ENCODE measurements at places on chromosomes 13 and 19.

DNA sequence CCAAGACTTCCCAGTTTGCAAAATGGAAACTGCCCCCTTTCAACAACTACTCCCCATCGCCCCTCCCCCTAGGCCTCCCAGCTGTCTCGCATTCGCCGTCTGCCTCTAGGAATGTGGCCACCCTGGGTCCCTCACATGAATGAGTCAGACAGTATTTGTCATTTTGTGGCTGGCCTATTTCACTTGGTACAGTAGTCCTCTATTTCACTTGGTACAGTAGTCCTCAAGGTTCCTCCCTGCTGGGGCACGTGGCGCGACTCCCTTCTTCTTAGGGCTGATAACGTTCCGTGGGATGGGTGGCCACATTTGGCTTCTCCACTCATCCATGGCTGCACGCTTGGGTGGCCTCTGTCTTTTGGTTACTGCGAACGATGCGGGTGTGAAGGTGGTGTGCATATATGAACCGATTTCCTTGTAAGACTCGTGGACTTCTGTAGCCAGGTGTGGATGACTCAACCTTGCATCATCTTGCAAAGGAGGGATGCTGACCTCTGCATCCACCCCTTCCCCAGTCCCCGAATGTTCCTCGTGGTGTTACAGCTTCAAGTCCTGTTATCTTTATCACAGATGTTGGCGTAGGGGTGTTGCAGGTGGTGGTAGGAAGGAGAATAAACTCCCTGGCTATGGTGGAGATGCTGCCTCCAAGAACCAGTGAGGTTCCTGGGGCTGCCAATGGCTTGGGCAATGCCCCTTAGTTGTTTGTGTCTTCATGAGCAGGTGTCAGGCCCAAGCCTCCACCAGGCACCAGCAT lies 112.1 kb upstream of the SOX1 start:
- no peak overlapping the region for H3K4me3 ChIP-seq
- no peak overlapping the region for H3K27ac ChIP-seq
- H3K4me1 ChIP-seq = no peaks in the 10 kb centered on the region
- no peaks in the 10 kb centered on the region for H3K27me3 ChIP-seq
- no peaks in the 10 kb centered on the region for H3K36me3 ChIP-seq

- no peak overlapping the region for H3K27ac ChIP-seq
- H3K4me3 ChIP-seq = no peak overlapping the region
- H3K27me3 ChIP-seq = no peaks in the 10 kb centered on the region
- no peaks in the 10 kb centered on the region for H3K36me3 ChIP-seq
- no peaks in the 10 kb centered on the region for H3K4me1 ChIP-seq
These were observed 1433.0 kb downstream of the UQCRFS1 start for GRCh38 chr19:27779954-27780353.

DNA sequence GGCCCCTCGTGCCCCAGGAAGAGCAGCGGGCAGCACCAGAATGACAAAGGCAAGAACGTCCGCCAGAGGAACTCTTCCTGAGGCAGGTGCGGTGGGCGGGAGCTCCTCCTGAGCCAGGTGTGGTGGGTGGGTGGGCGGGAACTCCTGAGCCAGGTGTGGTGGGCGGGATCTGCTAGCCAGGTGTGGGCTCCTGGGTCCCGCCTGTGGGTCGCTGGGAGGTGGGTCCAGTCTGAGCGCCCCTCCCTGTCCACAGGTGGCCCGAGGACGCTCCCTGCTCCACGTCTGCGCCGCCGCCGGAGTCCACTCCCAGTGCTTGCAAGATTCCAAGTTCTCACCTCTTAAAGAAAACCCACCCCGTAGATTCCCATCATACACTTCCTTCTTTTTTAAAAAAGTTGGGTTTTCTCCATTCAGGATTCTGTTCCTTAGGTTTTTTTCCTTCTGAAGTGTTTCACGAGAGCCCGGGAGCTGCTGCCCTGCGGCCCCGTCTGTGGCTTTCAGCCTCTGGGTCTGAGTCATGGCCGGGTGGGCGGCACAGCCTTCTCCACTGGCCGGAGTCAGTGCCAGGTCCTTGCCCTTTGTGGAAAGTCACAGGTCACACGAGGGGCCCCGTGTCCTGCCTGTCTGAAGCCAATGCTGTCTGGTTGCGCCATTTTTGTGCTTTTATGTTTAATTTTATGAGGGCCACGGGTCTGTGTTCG lies 7.0 kb upstream of the HCN2 start:
- DNase-seq = no peak
- H3K4me3 ChIP-seq = no peak overlapping the region
- no peaks in the 10 kb centered on the region for H3K36me3 ChIP-seq
- no peaks in the 10 kb centered on the region for H3K4me1 ChIP-seq

DNA sequence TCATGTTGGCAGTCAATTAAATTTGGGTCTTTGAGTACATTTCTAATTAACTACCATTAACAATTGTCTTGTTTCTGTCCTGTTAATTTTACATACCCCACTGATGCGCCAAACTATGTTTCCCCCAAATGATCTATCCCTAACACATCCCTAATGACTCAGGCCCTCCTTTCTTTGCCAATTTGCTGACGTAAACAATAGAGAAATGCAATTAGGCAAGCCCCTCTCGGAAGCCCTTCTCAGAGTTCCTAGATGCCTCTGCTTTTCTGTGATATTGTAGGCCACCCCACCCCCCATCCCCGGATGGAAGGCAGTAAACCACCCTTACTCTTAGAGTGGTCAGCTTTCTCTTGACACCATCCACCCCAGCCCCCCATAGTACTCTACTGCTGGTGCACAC lies 74.2 kb downstream of the FLT1 start:
- no peak overlapping the region for H3K27ac ChIP-seq
- DNase-seq = no peak
- no peaks in the 10 kb centered on the region for H3K4me1 ChIP-seq
- H3K27me3 ChIP-seq = no peaks in the 10 kb centered on the region
- H3K4me3 ChIP-seq = no peak overlapping the region

- no peak overlapping the region for H3K27ac ChIP-seq
- H3K4me3 ChIP-seq = peak overlapping the region; percentile 62
- no peaks in the 10 kb centered on the region for H3K36me3 ChIP-seq
- peak; percentile 77 for DNase-seq
- H3K4me1 ChIP-seq = peaks cover 22% of the 10 kb centered on the region
- H3K27me3 ChIP-seq = peaks cover 52% of the 10 kb centered on the region
These were observed 109.4 kb downstream of the KCTD15 start for GRCh38 chr19:33905937-33906577.

DNA sequence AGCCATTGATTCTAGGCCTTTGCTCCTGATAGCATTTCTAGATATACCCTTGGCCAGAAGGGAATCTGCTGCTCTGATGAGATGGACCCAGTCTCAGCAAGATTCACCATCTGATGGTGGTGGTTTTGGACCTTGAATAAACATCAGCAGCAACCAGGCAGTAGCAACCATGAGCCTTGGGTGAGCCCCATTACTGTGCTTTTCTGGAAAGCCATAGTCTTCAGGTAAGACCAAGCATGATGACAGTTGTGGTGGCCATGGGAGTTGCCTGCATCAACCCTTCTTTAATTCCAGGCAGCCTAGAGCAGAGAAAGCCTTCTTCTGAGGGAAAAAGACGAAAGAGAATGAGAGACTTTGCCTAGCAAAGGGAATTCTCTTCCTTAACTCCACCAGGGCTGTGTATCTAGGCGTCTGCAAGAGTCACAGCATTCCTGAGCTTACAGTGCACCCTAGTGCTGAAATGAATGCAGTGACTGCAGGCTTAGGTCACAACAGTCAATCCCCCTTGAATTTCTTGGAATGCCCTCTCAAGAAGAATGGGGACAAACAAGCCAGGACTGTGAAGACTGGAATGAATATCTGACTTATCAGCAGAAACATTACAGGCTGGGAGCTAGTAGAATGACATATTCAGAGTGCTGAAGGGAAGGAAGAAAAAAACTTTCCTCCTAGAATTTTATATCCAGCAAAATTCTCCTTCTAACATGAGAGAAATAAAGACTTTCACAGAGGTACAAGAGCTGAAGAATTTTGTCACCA lies 942.4 kb upstream of the PCDH20 start:
- no peaks in the 10 kb centered on the region for H3K36me3 ChIP-seq
- H3K27me3 ChIP-seq = no peaks in the 10 kb centered on the region
- H3K4me1 ChIP-seq = peaks cover 6% of the 10 kb centered on the region
- no peak overlapping the region for H3K27ac ChIP-seq

- H3K4me1 ChIP-seq = peaks cover 17% of the 10 kb centered on the region
- H3K4me3 ChIP-seq = no peak overlapping the region
- H3K36me3 ChIP-seq = peaks cover 12% of the 10 kb centered on the region
- H3K27ac ChIP-seq = no peak overlapping the region
- no peak for DNase-seq
These were observed 35.7 kb downstream of the TFDP1 start for GRCh38 chr13:113620036-113620796.

DNA sequence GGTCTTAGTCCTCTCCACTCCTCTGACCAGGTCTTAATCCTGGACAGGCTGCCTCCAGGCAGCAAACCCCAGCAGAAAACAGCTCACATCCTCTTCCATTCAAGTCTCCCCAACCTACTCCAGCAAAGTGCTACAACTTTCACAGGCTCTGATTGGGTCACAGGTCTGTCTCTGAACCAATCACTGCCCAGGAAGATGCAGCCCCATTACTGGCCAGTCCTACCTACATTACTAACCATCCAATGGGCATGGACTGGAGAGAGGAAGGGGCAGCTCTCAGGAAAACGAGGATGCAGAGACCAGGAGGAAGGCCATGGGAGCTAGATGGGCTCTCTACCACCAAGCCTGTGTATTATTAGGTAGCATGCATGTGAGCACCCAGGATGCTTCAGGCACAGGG lies 12.2 kb downstream of the MED26 start:
- no peaks in the 10 kb centered on the region for H3K27me3 ChIP-seq
- no peak overlapping the region for H3K27ac ChIP-seq
- no peaks in the 10 kb centered on the region for H3K36me3 ChIP-seq

- peaks cover 31% of the 10 kb centered on the region for H3K27me3 ChIP-seq
- no peak overlapping the region for H3K27ac ChIP-seq
- DNase-seq = no peak
- H3K4me3 ChIP-seq = no peak overlapping the region
These were observed 2.2 kb downstream of the GPR32 start for GRCh38 chr19:50772476-50772875.
